ENCODE measurements at places on chromosomes 16 and 17. TPM values are rescaled to one million over a fixed set of nuclear protein-coding genes. Genes with fewer than 3 reads are reported as not detected.

DNA sequence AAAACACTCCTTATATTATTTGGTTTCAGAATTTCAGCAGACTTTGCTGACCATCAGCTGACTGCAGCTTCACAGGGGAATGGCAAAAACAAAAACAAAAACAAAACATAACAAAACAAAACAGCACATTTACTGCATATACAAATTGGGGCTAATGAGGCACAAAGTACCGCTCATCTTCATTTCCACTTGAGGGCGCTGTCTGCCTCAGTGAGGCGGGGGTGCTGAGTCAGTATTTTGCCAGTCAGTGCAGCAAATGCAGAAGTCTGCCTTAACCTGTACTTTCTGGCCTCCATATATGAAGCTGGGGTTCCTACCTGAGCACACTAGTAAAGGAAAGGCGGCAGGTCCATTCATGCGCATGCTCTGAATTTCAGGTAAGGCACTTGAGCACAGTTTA is 13.5 kb upstream of the DYNLRB2 start:
- H3K27me3 ChIP-seq, result no peaks in the 10 kb centered on the region
- H3K36me3 ChIP-seq, result no peaks in the 10 kb centered on the region
- H3K4me1 ChIP-seq, result no peaks in the 10 kb centered on the region
- no peak overlapping the region for H3K27ac ChIP-seq
- no peak overlapping the region for H3K4me3 ChIP-seq
- no peak for DNase-seq

- no peak for DNase-seq
- H3K4me3 ChIP-seq, result no peak overlapping the region
- H3K27me3 ChIP-seq, result peaks cover 4% of the 10 kb centered on the region
These were observed 3.3 kb downstream of the KCNH4 start for GRCh38 chr17:42177684-42178083.

- H3K4me3 ChIP-seq, result no peak overlapping the region
- no peaks in the 10 kb centered on the region for H3K4me1 ChIP-seq
- no peaks in the 10 kb centered on the region for H3K27me3 ChIP-seq
- H3K27ac ChIP-seq, result no peak overlapping the region
These were observed 19.1 kb downstream of the GSPT1 start for GRCh38 chr16:11896486-11897176.

LITAF gene
- 92.5 TPM for total RNA-seq

FOXJ1 gene
- total RNA-seq, result 11.2 TPM

GRCh38 chr17:72338847-72339790 is 218.3 kb downstream of the SOX9 start:
- no peak overlapping the region for H3K4me3 ChIP-seq
- H3K27ac ChIP-seq, result no peak overlapping the region
- no peaks in the 10 kb centered on the region for H3K27me3 ChIP-seq
- no peaks in the 10 kb centered on the region for H3K4me1 ChIP-seq

DNA sequence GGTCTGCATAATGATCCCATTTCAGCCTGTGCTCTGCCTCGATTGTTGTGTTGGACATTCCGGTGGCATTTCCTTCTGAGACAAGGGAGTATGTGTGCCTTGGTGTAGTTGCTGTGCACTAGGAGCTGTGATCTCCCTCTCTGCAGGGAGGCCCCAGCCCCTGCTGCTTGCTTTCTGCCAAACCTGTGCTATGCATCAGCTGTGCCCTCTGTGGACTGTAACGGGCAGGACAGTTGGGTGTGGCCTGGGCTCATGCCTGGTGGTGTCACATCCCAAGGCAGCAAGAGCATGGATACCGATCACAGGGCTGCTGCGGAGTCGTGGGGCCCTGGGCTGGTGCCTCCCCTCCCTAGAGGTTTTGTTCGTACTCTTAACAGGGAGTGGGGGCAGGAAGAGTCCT is 3.8 kb upstream of the JPT2 start:
- no peak overlapping the region for H3K27ac ChIP-seq
- H3K4me1 ChIP-seq, result peaks cover 2% of the 10 kb centered on the region
- no peaks in the 10 kb centered on the region for H3K27me3 ChIP-seq
- H3K36me3 ChIP-seq, result peaks cover 15% of the 10 kb centered on the region

GRCh38 chr16:5214466-5214865 is 116.9 kb upstream of the EEF2KMT start:
- no peak overlapping the region for H3K27ac ChIP-seq
- H3K4me3 ChIP-seq, result no peak overlapping the region
- DNase-seq, result no peak

DNA sequence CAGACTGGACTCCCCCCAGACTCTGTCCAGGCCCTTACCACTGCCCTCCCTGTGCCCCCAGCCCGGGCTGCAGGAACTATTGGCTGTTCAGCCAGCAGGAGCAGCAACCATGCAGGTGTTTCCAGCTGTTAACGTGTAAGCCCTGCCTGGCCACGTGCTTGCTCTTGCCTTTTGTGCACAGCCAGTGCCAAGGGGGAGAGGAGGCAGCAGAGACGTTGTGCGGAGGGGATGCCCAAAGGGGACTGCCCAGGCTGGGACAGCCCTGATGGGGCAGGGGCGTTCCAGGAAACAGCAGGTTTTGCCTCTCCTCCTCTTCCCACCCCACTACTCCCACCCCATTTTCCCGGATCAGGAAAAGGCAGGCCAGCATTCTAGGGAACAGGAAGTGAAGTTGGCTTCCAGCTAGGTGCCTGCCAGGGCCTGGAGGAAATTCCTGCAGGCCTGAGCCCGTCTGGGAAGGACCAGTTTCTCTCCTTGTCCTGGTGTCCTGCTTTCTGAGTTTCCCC is 16.7 kb upstream of the LASP1NB start:
- DNase-seq, result peak; percentile 15
- no peak overlapping the region for H3K4me3 ChIP-seq
- no peaks in the 10 kb centered on the region for H3K27me3 ChIP-seq
- peaks cover 6% of the 10 kb centered on the region for H3K4me1 ChIP-seq

RMI2 gene
- 16.3 TPM for total RNA-seq

- H3K27ac ChIP-seq, result peak overlapping the region; percentile 61
- DNase-seq, result no peak
- peak overlapping the region; percentile 91 for H3K4me3 ChIP-seq
- no peaks in the 10 kb centered on the region for H3K36me3 ChIP-seq
- no peaks in the 10 kb centered on the region for H3K4me1 ChIP-seq
- no peaks in the 10 kb centered on the region for H3K27me3 ChIP-seq
These were observed 702 bp downstream of the NUDT21 start for GRCh38 chr16:56450275-56450985.

DNA sequence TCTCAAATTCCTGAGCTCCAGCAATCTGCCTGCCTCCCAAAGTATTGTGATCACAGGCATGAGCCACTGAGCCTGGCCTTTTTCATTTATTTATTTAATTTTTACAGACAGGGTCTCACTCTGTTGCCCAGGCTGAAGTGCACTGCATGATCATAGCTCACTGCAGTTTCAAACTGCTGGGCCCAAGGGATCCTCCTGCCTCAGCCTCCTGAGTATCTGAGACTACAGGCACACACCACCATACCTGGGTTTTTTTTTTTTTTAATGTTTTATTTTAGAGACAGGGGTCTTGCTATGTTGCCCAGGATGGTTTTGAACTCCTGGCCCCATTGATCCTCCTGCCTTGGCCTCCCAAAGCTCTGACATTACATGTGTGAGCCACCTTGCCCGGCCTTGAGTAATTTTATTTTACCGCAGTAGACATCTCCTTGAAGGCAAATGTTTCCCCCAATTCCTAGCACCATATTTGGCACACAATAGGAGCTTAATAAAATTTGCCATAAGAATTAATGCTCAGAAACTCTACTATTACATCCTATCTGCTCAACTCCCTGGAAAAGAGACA is 1.9 kb upstream of the EEF2K start:
- H3K27ac ChIP-seq, result no peak overlapping the region
- DNase-seq, result no peak
- H3K4me3 ChIP-seq, result no peak overlapping the region
- H3K27me3 ChIP-seq, result no peaks in the 10 kb centered on the region
- H3K4me1 ChIP-seq, result no peaks in the 10 kb centered on the region
- H3K36me3 ChIP-seq, result no peaks in the 10 kb centered on the region

KRT9 gene
- not detected for total RNA-seq

- H3K4me1 ChIP-seq, result no peaks in the 10 kb centered on the region
- no peaks in the 10 kb centered on the region for H3K36me3 ChIP-seq
- no peak overlapping the region for H3K27ac ChIP-seq
- no peak for DNase-seq
These were observed 12.1 kb upstream of the USP10 start for GRCh38 chr16:84687715-84688114.

GRCh38 chr17:76796081-76796480 is 58.2 kb downstream of the MFSD11 start:
- no peak for DNase-seq
- no peaks in the 10 kb centered on the region for H3K27me3 ChIP-seq
- H3K4me1 ChIP-seq, result no peaks in the 10 kb centered on the region

- H3K27ac ChIP-seq, result no peak overlapping the region
- H3K4me1 ChIP-seq, result no peaks in the 10 kb centered on the region
- peaks cover 14% of the 10 kb centered on the region for H3K36me3 ChIP-seq
- no peak for DNase-seq
- no peaks in the 10 kb centered on the region for H3K27me3 ChIP-seq
These were observed 61.8 kb upstream of the ENDOV start for GRCh38 chr17:80352991-80353665.

CAVIN1 gene
- 220 TPM for total RNA-seq

GRCh38 chr17:43020789-43021740 is 1.1 kb downstream of the VAT1 start:
- H3K36me3 ChIP-seq, result no peaks in the 10 kb centered on the region
- peak overlapping the region; percentile 75 for H3K4me3 ChIP-seq
- peak overlapping the region; percentile 85 for H3K27ac ChIP-seq
- peaks cover 5% of the 10 kb centered on the region for H3K4me1 ChIP-seq
- DNase-seq, result peak; percentile 46

XYLT1 gene
- total RNA-seq, result 19.3 TPM

GRCh38 chr16:78778101-78779004 is 678.9 kb downstream of the WWOX start:
- no peaks in the 10 kb centered on the region for H3K4me1 ChIP-seq
- H3K4me3 ChIP-seq, result no peak overlapping the region
- no peaks in the 10 kb centered on the region for H3K27me3 ChIP-seq
- H3K36me3 ChIP-seq, result no peaks in the 10 kb centered on the region
- peak; percentile 69 for DNase-seq

DNA sequence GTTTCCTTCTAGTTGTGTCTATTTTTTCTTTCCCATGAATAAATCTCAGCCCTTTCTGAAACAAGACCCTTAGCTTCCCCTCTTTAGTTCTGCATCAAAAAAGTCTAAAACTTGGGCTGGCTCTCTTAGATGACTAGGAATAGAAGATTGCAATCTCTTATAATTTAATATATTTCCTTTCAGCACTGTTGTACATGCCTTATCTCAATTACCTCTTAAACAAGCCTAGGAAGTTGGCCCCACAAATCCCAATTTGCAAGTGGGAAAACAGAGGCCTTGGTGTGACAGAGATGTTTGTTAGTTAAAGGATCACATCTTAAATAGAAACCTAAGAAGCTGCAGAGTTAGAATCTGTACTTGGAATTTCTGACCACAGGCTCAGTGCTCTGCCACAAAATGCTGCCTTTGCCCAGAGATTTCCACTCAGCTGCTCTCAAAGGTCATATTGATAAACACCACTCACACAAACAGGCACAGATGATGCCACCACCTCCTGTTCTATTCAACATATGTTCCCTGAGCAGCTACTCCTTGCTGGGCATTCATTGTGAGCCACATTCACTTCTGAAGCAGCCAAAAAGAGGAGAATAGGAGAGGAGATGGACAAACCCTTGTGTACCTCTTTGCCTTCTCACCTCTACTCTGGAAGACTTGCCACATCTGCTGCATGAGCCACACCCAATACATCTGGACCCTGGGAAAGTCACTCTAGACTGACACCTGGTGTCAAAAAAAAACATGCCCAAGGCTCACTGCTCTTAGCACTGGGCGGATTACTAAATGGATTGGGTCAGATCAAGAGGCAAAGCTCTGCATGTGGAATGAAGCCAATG is 5.5 kb downstream of the CCDC182 start:
- no peak overlapping the region for H3K27ac ChIP-seq
- no peaks in the 10 kb centered on the region for H3K4me1 ChIP-seq
- DNase-seq, result no peak
- H3K4me3 ChIP-seq, result no peak overlapping the region
- H3K36me3 ChIP-seq, result no peaks in the 10 kb centered on the region

KRT36 gene
- not detected for total RNA-seq

CHST5 gene
- 0.23 TPM for total RNA-seq

DNA sequence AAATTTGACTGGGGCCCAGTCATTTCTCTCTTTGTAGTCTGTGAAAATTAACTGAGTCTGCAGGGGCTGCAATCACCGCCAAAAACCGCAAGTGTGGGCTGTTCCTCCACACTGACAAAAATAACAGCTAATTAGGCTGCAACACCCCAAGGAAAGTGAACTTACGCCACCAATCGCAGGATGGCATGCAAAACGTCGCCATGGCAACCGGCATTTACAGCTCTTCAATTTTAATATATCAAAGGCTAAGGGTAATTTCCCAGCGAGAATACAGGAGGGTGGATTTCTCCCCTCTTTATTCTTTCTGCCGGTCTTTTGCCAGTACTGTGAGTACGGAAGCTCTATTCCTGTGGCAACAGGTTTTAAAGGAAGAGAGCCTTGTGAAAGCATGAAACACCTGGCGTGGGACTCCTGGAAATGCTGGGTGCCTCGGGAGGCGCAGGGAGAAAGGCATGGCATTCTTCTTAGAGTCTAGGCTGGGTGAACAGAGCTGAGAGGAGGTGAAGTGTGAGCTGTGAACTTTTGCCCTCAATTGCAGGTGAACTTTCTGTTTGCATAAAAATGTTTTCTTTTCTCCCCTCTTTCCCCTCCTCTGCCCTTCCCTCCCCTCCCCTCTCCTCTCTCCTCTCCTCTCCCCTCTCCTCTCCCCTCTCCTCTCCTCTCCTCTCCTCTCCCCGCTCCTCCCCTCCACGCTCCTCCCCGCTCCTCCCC is 399.7 kb downstream of the XYLT1 start:
- no peaks in the 10 kb centered on the region for H3K36me3 ChIP-seq
- no peaks in the 10 kb centered on the region for H3K27me3 ChIP-seq
- DNase-seq, result peak; percentile 64

GRCh38 chr16:83137326-83137781 is 510.6 kb downstream of the CDH13 start:
- no peaks in the 10 kb centered on the region for H3K4me1 ChIP-seq
- no peaks in the 10 kb centered on the region for H3K36me3 ChIP-seq
- no peak overlapping the region for H3K4me3 ChIP-seq
- peak; percentile 12 for DNase-seq

All from prostate gland (tissue), 2 donors.